NCI-H187 treated with DMSO at 0.1 percent for 48 hours (cell line): ENCODE measurements at places on chromosomes 7 and 10.

GRCh38 chr7:148620749-148621359 is 30.3 kb downstream of the C7orf33 start:
- no peak for DNase-seq

- DNase-seq, result no peak
Measured at GRCh38 chr10:70069346-70069745, 16.7 kb downstream of the MACROH2A2 start.

- no peak for DNase-seq
Measured at GRCh38 chr10:49407151-49407550, 11.3 kb upstream of the DRGX start.

DNA sequence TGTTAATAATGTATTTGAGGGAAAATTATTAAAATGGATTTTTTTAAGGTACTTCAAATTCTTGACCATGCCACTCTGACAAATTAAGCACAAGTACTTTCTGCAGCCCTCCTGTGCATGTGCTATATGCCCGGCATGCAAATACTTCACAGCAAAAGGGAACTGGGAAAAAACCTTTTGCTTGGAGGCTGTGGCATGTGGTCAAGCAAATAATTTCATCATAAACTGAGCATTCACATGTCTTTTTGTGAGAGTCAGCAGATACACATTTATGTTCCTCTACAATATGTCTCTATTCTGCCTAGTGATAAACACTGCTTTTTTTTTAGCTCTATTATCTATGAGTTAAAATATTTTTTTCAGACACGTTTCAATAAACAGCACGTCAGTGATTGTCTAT is 53.7 kb upstream of the SEMA3A start:
- no peak for DNase-seq

GRCh38 chr7:714251-714671 is 12.2 kb upstream of the DNAAF5 start:
- DNase-seq, result no peak
